ENCODE measurements at places on chromosomes 13 and 19.

GRCh38 chr19:44960906-44961728 lies 5.9 kb downstream of the CLPTM1 start:
- no peak for DNase-seq

GRCh38 chr13:38824342-38824741 lies 137.5 kb downstream of the FREM2 start:
- no peak for DNase-seq

GRCh38 chr19:50206191-50206590 lies 2.8 kb downstream of the MYH14 start:
- DNase-seq = no peak

DNA sequence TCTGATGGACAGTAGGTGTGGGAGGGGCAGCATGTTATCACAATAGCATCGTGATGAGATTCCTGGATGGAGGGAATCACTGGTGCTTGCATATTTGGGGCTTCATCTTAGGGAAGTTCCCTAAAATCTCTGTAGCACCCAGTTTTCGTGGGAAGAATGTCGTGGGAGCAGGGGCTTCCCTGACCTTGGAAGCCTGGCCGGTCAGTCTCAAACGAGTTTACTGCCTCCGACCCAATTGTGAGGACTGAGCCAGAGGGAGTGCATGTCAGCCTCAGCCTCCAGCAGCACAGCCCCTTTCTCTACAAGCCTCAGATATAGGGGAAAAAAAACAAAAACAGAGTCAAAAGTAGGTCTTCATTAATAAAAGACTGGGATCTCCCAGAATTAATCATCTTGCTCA lies 32.2 kb downstream of the COL4A2 start:
- DNase-seq = no peak

DNA sequence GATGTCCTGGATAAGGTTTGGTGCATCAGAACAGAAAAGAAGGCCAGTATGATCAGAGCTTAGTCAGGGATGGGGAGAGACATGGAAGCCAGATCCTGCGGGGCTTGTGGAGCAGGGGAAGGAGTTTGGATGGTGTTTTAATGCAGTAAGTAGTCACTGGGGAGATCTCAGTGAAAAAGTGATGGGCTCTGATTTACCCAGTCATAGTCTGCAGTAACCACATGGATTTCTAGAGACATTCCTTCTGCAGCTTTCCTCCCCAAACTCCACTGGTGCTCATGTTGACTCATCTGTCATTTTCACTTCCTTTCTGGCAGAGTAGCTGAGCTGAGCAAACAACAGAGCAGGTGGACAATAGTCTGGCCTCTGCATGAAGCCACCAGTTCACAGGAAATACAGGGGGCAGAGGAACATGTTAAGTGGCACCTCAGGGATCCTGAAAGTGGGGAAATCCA lies 144.1 kb downstream of the DPF1 start:
- DNase-seq = no peak

GRCh38 chr19:1826557-1827521 lies 14.8 kb upstream of the ATP8B3 start:
- no peak for DNase-seq

GRCh38 chr13:93007928-93008327 lies 218.7 kb upstream of the GPC6 start:
- DNase-seq = no peak

DNA sequence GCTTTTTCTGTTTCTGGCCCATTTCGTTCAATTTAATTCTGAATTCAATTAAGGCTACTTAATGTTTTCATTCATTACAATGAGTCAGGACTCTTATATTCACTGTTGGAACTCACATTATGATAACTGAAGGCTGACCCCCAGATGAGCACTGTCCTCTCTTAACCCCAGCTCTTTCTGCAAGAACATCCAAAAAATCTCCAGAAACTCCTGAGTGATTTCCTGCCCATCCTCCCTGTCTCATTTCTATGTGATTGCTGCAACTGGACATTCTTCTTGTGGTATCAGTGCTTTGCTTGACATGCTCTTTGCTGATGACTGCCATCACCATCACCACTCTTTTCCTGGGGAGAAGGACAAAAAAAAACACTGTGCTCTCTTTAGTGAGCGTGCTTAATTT lies 240.3 kb downstream of the SPRY2 start:
- no peak for DNase-seq

- no peak for DNase-seq
These were observed 156.5 kb downstream of the KCNRG start for GRCh38 chr13:50171590-50172282.

- no peak for DNase-seq
These were observed 330.5 kb upstream of the KLF12 start for GRCh38 chr13:74464670-74465069.

GRCh38 chr13:49220036-49220855 lies at the start of gene MLNR:
TSS of gene MLNR (plus strand) at chr13:49220338. CDS start at chr13:49220338, 0 bp downstream.
- peak; percentile 36 for DNase-seq

DNA sequence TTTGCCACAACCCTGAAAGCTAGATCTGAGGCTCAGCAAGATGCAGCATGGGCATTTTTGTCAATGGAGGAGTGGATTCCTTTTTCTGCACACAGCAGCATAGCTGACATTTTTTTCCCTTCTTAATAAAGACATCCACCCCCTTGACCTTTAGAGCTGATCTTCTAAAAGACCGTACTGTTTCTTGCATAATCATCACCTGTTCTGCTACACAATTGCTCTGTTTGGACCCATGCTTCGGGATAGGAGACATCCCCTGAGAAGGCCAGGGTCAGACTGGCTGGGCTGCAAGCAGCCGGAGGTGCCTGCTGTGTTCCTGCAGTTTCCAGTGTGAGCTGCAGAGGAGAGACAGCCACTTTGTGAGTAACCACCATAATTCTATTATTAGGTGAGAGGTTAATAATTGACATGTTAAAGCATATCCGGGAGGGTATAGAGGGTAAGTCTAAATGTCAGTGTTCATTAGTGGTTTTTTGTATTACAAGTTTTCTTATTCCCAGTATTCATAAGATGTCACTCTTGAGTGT lies 108.5 kb upstream of the C1QTNF9B start:
- DNase-seq = no peak

DNA sequence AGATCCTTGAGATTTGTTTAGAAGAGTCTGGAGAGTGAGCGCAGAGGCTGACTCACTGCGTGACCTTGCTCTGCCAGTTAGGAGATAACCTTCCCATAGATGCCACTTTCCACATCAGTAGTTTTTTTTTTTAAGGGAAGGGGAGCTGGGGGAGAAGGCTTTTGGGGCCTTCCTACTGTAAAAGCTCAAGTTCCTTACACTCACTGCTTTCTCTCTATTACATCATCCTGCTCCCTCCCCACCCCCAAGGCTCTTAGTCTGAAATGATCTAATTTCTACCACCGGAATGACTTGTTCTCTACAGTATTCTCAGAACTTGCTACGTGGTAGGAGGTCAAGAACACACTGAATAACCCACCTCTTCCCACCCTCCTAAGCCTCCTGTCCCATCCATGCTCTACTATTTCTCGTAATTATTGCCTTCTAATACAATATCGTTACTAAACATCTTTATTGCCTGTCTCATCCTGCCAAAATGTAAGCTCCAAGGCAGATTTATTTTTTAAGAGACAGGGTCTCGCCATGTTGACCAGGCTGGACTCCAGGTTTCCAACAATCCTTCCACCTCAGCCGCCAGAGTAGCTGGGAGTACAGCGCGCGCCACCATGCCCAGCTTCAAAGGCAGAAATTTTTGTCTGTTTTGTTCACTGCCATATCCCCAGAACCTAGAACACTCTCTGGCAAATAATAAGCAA lies 1.2 kb downstream of the LONP1 start:
- no peak for DNase-seq

DNA sequence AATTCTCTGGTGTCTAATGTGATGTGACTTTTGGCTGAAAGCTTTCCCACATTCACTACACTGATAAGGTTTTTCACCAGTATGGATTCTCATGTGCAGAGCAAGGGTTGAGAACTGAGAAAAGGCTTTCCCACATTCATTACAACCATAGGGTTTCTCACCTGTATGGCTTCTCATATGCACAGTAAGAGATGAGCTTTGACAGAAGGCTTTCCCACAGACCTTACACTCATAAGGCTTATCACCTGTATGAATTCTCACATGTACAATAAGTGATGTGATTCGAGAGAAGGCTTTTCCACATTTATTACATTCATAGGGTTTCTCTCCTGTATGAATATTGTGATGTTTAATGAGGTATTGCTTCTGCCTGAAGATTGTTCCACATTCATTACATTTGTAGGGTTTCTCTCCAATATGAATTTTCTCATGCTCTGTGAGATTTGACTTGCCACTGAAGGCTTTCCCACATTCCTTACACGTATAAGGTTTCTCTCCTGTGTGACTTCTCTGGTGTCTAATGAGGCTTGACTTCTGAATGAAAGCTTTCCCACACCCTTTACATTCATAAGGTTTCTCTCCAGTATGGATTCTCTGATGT lies 14.0 kb downstream of the ZNF260 start:
- no peak for DNase-seq

DNA sequence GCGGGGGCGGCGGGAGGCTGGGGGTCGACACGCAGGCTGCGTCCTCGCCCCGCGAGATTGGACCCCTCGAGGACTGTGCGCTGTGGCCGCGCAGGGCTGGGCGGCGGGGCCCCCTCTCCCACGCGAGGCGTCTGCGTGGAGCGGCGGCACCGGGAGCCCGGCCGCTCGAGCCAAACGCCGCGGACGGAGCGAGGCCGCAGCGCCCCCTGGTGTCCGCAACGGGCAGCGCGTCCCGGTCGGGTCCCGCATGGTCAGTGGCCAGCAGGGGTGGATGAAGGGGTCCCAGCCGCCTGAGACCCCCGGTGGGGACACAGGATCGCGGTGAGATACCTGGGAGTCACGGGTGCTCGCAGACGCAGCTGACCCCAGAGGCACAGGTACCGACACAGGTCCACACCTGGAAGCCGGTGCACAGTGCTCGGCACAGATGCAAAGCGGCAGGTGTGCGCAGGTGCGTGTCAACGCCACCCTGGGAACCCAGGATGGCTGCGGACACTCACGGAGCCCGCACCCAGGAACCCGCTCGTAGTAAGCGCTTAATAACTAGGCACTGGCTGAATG lies 2.1 kb upstream of the CIRBP start:
- DNase-seq = peak; percentile 73

DNA sequence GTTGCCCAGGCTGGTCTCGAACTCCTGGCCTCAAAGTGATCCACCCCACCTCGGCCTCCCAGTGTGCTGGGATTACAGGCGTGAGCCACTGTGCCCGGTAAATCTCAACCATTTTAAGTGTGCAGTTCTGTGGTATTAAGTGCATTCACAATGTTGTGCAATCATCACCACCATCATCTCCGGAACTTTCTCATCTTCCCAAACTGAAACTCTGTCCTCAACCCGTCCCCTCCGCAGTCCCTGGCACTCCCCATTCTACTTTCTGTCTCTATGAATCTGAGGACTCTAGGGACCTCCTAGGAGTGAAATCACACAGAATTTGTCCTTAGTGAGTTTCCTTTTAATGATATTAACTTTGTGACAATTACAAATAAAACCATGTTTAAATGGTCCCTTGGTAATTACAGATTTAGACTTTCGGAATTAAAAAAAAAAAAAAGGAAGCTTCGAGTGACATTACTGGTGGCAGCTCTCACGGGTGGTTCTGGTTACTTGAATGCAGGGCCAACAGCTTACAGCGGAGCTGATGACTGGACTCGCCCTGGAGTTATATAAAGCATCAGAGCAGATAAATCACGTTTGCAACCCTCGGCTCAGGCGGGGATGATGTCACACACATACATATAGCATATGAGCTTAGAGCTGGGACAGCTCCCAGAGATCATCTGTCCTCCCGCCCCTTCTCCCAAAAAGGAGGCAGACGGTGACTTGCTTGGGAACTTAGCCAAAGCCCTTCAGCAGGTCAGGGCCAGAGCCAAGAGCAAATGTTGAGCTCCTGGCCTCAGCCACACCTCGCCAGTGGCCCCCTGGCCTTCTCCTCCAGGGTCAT lies 89.8 kb downstream of the ZNF557 start:
- no peak for DNase-seq

DNA sequence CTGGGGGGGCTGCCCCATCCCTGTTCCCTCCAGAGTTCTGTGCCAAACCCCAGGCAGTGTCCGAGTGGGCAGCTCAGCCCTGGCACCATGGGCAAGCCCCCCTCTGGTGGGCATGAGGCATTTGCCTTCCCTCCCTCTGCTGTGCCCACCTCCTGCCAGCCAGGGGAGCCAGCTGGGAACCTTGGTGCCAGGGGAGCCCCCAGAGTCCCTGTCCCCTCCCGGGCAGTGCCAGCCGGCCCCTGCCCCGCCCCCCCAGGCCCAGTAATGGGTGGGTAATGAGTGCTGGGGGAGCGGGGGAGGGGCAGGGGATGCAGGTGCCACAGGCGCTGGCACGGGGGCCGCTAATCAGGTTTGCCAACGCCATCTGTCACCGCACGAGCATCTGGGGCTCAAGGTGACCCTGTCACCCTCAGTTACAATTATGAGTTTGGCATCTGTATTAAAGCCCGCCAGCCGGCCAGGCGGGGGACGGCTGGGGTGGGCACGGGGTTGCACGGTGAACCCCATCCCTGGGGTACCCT lies 5.9 kb downstream of the DAND5 start:
- no peak for DNase-seq

DNA sequence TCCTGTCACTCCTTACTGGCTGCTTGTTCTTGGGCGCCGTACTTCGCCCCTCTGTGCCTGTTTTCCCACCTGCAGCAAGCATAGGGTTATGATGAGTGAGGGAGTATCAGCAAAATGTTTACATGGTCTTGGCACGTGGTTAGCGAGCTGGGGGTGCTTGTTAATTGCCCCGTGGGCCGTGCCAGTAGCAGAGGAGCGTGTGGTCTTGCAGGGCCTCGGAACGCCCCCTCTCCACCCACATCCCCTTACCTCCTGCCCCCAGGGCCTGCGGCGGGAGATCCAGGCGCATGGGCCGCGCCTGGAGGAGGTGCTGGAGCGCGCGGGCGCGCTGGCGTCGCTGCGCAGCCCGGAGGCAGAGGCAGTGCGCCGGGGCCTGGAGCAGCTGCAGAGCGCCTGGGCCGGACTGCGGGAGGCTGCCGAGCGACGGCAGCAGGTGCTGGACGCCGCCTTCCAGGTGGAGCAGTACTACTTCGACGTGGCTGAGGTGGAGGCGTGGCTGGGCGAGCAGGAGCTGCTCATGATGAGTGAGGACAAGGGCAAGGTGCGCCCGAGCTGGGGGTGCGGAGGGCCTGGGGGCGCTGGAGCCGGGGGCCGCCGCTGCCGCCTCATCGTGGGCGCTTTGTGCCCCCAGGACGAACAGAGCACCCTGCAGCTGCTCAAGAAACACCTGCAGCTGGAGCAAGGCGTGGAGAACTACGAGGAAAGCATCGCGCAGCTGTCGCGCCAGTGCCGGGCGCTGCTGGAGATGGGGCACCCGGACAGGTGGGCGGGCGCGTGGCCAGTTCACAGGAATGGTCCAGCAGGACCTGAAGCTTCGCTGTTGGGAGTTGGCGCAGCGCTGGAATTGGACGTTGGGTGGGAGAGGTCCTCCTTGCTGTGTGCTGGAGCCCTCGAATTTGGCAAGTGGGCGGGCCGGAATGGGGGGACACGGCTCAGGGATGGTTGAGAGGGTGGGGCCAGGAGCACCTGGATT lies 22.5 kb upstream of the SHKBP1 start:
- DNase-seq = no peak
